ENCODE measurements at places on chromosomes 13 and 19.

DNA sequence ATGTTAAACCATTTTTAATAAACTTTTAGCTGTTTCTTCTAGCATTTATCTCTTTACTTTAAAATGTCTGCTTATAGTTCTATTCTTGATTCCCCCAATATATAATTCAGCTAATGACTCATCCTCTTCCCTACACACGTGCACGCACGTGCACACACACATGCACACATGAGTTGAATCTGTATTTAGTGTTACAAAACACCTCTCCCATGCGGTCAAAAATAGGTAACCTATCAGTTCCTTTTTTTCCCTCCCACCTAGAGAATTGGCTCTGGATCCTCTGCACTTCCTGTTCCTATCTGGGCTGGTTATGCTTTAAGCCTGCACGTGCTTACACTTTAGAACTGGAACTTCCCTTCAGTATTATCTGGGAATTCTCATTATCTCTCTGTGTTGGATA is 144.1 kb downstream of the PAN3 start:
- DNase-seq, result no peak

- DNase-seq, result peak; percentile 67
Observed at GRCh38 chr13:74135326-74136083, 1.3 kb upstream of the KLF12 start.

DNA sequence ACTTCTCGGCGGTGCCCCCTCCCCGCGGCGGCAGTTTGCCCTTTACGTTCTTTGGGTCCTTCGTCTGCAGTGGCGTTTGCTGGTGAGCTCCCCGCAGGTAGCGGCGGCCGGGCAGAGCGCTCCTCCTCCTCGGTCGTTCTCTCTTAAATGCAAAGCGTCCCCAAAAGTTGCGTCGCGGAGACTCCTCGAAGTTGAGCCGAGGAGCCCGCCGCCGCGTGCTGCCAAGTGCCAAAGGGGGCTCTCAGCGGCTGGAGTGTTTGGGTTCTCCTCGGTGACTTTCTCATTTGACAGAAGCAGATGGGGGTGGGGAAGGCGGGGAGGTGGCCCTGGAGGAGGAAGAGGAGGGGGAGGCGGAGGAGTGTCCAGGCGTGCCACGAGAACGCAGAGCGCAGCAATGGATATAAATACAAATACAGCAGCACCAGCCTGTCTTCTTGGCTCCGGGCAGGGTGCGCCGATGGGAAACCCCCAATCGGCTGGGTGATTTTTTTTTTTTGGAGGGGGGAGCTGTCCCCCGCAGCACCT is at the start of gene SOX21:
Gene SOX21 (minus strand): TSS at position 259 of the 525 bp plus-strand sequence. CDS start 496 bp downstream, outside the sequence.
- DNase-seq, result no peak

DNA sequence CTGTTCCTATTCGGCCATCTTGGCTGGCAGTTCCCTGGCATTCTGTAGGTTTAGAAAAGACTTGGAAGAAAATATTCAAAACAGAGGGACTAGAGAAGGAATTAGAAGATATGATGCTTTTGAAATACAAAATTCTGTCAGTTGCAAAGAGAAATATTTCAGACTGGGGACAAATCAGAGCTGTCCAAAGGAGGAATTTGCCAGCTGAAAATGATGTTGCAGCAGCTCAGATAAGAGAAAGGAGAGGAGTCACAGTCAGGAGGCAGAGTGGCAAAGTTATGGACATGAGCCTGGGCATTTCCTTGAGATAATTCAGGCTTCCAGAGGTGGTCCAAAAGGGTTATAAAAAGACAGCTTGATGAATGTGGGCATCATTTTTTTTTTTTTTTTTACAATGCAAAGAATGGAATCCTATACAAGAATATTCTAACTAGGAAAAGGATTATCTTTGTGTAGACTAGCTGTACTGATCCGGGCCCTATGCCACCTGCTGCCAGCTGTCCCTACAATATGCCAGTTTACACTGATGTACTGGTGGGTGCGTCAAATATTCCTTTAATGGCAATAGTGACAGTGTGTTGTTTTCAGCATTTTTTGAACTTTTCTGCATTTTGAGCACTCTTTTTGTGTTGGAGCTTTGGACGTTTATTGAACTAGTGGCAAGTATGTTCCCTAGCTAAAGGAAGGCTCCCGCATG is 31.8 kb upstream of the CBY2 start:
- no peak for DNase-seq

- DNase-seq, result no peak
Observed at GRCh38 chr13:35718084-35718483, 241.6 kb upstream of the MAB21L1 start.

GRCh38 chr13:48161530-48162179 is 66.8 kb upstream of the MED4 start:
- DNase-seq, result no peak

Measured in SJSA1 (cell line).